ENCODE measurements at places on chromosomes 2 and 18. TPM values are rescaled to one million over a fixed set of nuclear protein-coding genes. Genes with fewer than 3 reads are reported as not detected.

DNA sequence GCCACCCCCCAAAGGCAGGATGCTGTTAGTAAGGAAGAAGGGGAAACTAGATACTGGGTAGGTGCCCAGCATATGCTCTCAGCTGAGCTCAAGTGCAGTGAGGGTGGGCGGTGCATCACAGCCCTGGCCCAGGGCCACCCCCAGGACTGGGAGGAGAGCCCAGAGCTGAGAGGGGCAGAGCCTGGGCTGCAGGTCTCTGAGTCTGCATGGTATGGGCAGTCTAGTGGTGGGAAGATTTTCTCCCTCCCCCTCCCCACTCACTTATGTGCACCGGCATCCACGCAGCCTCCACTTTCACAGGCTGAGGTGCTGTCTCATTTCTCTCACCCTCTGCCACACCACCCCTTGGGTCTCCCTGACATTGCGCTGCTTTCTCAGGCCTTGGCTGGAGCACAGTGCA is 48.5 kb upstream of the CAB39 start:
- DNase-seq = no peak

The DCDC2C gene
- not detected for total RNA-seq

DNA sequence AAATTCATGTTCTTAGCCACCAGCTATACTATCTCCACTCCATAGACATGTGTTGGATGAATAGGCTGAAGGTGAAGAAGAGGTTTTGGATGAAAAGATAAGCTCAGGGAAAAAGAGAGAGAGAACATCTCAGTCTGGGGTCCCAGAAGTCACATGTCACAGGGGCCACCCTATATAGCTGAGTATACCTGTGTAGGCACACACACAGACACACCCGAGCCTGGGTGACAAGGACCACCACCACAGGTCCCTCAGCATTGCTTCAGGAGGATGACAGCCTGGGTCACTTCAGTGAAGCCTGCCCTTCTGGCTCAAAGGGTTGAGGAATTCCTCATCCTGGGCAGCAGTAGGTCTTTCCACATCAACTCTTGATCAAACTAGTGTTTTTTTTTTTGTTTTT is 56.2 kb downstream of the POLR1A start:
- no peak for DNase-seq

GRCh38 chr2:207394812-207395534 is 134.8 kb upstream of the CREB1 start:
- DNase-seq = no peak

DNA sequence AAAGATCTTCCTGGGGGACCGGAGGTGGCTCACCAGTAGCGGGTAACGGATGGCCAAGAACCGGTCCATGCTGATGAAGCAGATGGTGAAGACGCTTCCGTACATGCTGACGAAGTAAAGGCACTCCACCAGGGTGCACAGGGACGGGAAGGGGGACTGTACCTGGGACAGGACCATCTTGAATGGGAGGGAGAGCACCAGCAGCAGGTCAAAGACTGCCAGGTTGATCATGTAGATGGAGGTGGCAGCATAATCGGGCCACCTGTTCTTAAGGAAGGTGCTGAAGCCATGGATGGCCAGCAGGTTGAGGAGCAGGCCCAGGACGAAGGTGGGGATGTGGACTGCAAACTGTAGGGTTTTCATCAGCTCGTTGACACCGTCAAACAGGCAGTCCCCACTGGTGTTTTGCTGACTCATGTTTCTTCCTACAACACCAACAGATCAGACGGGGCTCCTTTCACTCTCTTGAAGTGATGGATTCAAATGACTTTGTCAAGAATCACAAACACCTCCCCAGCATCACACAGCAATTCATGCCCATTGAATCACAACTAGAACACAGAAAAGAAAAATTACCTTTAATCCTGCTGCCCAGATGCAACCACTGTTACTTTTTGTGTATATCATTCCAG is 14.4 kb downstream of the GPR55 start:
- no peak for DNase-seq

The C18orf54 gene
- total RNA-seq = 3.8 TPM

The EFEMP1 gene
- total RNA-seq = not detected

DNA sequence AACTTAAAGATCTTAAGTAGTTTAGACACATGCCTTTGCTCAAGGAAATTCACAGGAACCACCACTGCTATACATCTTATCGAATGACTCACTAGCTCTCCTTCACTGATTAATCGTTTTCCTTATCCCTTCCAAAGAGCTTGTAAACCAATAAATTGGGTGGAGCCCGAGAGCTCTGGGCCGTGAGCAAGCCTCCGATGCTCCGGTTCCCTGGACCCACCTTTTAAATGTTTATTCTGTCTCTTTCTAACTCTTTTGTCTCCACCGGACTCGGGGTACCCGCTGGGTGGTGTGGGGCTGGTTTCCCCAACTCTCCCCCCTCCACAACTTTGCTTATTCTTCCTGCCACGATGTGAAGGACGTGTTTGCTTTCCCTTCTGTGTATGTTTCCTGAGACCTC is 292.9 kb upstream of the TMEFF2 start:
- no peak for DNase-seq

The HES6 gene
- total RNA-seq = 1.7 TPM

All from naive thymus-derived CD8-positive, alpha-beta T cell (primary cell).